Activated naive CD4-positive, alpha-beta T cell treated with anti-CD3 and anti-CD28 coated beads, Interleukin-2, amount 10 ng/mL, durations not matched to agents 7 days and 5 days (primary cell): ENCODE measurements at places on chromosomes 5 and 9.

DNA sequence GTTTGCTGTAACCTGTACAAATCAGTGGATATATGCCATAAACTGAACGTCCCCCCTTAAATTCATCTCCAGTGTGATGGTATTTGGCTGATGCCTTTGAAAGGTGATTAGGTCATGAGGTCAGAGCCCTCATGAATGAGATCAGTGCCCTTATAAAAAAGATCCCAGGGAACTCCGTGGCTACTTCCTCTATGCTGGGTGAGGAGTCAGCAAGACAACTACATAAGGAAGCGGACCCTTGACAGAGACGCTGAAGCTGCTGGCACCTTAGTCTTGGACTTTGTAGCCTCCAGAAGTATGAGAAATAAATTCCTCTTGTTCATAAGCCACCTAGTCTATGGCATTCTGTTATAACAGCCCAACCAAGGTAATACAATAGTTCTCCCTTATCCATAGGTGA lies 215.1 kb upstream of the ZNF608 start:
- H3K4me3 ChIP-seq = no peak overlapping the region
- H3K4me1 ChIP-seq = no peaks in the 10 kb centered on the region
- no peaks in the 10 kb centered on the region for H3K36me3 ChIP-seq
- no peaks in the 10 kb centered on the region for H3K27me3 ChIP-seq
- DNase-seq = no peak
- no peak overlapping the region for H3K27ac ChIP-seq

DNA sequence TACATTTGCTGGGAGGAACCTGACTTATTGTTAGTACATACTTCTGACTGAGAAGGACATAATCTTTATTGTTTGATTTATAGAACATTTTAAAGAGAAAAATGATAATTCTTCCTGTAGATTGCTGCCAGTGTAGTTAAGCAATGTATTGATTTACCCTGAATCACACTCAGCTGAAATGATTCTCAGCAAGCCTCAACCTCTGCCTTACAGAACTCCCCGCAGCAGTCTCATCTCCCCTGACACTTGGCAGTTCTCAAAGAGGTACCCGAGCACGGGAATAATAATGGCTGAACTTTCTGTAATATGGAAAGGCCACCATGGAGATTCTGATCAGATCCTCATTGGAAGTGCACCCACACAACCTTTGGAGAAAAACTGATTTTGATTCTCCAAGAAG lies 74.9 kb upstream of the RFX3 start:
- DNase-seq = no peak
- no peaks in the 10 kb centered on the region for H3K4me1 ChIP-seq
- H3K27ac ChIP-seq = no peak overlapping the region
- no peak overlapping the region for H3K4me3 ChIP-seq
- H3K36me3 ChIP-seq = no peaks in the 10 kb centered on the region
- peaks cover 3% of the 10 kb centered on the region for H3K27me3 ChIP-seq

DNA sequence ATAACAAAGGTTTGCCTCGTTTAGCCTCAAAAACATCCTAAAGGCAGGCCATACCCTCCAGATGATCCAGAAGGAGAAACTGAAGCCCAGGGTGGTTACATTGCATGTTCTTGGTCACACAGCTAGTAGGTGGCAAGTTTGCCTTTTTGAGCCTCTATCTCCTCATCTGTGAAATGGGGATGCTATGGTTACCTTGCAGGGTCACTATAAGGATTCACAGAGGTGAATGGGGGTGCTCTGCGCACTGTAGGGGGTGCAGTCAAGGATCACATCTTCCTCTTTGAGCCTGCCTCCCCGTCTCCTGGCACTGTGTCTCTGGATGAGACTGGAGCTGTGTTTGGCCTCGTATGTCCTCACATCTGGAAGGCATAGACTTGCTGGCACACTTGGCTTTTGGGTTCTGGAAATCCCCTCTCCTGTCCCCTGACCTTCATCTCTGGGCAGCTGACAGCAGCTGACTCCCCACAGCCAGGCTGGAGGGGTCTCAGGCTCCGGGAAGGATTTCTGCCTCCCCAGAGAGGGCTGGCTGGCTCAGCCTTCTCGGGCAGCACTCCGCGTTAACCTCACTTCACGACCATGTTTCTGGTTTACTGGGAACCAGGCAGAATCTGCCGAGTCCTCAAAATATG lies 167.7 kb downstream of the RGS3 start:
- no peaks in the 10 kb centered on the region for H3K4me1 ChIP-seq
- DNase-seq = no peak
- no peak overlapping the region for H3K4me3 ChIP-seq
- H3K27me3 ChIP-seq = peaks cover 24% of the 10 kb centered on the region
- H3K27ac ChIP-seq = no peak overlapping the region

DNA sequence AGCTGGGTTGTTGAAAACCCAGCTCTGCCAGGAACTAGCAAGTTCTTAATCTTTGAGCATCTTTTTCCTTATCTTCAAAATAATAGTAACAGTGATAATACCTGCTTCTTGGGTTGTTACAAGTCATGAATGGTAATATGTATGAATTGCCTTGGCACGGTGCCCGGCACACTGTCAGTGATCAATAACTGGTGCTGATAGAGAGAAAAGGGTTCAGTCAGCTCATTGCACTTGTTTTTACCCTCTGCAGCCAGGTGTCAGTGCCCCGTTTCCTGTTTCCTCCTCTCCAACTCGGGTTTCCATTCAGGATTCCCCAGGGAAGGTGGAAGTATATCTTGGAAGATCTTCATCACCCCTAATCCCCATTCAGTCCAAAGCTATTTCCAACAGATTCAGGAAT lies 15.8 kb upstream of the NIPAL4 start:
- H3K27me3 ChIP-seq = peaks cover 32% of the 10 kb centered on the region
- no peak overlapping the region for H3K27ac ChIP-seq
- H3K4me3 ChIP-seq = no peak overlapping the region
- no peaks in the 10 kb centered on the region for H3K4me1 ChIP-seq
- no peaks in the 10 kb centered on the region for H3K36me3 ChIP-seq

GRCh38 chr5:60514152-60514551 lies 185.8 kb downstream of the DEPDC1B start:
- no peak for DNase-seq
- H3K4me1 ChIP-seq = no peaks in the 10 kb centered on the region
- no peak overlapping the region for H3K4me3 ChIP-seq
- no peaks in the 10 kb centered on the region for H3K36me3 ChIP-seq
- no peaks in the 10 kb centered on the region for H3K27me3 ChIP-seq
- no peak overlapping the region for H3K27ac ChIP-seq

DNA sequence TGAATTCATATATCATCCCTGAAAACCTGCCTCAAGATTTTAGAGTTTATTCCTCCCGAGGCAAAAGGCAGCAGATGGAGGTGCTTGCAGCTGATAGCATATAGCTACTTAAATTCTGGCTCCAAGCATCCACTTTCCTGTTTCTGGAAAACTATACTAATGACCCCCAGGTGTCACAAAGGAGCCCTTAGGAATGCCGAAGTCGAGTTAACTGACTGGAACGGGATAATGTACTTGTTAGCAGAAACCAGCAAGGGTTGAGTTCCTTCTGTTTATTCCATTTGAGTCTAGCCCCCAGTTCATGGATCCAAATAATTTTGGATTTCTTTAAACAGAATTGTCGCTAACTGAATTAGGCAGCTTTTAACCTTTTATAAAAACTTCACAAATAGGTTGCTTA lies 44.5 kb downstream of the PTTG1 start:
- DNase-seq = no peak
- peaks cover 3% of the 10 kb centered on the region for H3K27me3 ChIP-seq
- no peak overlapping the region for H3K4me3 ChIP-seq
- H3K36me3 ChIP-seq = peaks cover 4% of the 10 kb centered on the region
- H3K4me1 ChIP-seq = peaks cover 65% of the 10 kb centered on the region

GRCh38 chr5:93421987-93422401 lies 159.0 kb downstream of the NR2F1-AS1 start:
- no peak overlapping the region for H3K27ac ChIP-seq
- DNase-seq = no peak
- no peaks in the 10 kb centered on the region for H3K36me3 ChIP-seq
- H3K27me3 ChIP-seq = no peaks in the 10 kb centered on the region
- no peaks in the 10 kb centered on the region for H3K4me1 ChIP-seq
- no peak overlapping the region for H3K4me3 ChIP-seq

GRCh38 chr5:488744-489688 lies 35.2 kb downstream of the SLC9A3 start:
- peaks cover 14% of the 10 kb centered on the region for H3K4me1 ChIP-seq
- no peak overlapping the region for H3K27ac ChIP-seq
- no peak for DNase-seq
- no peak overlapping the region for H3K4me3 ChIP-seq

- no peak for DNase-seq
- H3K27me3 ChIP-seq = no peaks in the 10 kb centered on the region
- no peaks in the 10 kb centered on the region for H3K36me3 ChIP-seq
- no peaks in the 10 kb centered on the region for H3K4me1 ChIP-seq
These were observed 83.4 kb downstream of the GHR start for GRCh38 chr5:42506662-42507061.
